ENCODE measurements at places on chromosomes 7 and 10.
A peak's percentile ranks its signal among the peaks of the same experiment; 100 is the strongest.

DNA sequence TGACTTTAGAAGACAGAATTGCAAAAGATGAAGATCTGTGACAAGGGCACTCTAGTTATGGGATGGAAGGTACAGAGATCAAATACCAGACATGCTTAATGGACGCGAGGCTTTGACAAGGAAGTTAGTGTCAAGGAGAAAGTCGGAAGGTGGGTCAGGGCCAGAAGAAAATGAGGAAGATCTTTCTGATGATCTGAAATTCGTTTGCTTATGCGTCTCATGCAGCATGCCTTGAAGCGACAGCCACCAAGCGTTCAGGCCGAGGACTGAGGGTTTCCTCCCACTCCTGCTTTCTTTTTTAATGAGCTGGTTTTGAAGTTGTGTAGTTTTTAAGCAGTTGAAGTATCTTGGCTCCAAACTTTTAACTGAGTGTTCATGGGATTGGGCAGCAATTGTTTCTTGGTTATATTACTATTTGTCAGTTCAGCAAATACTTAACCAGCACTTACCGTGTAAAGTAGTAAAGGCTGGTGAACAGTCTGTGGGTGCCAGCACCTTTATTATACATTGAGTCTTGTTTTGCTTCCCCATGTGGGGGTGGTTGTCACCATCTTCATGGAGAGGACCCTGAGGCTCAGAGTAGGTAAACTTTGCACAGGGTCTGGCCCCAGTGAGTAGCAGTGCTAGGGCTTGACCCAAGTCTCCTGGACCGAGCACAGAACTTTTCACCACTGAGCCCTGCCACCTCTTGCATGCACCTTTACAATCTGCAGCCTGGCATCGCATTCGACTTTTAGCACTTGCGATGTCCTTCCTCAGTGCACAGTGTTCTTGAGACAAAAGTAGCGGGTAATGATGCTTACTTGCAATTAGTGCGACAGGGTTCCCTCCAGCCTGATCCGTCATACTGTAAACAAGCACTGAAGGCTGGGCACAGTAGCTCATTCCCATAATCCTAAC lies 14.3 kb upstream of the BHLHA15 start:
- no peak for DNase-seq

- no peak for DNase-seq
Measured at GRCh38 chr7:8436965-8437364, 3.6 kb downstream of the NXPH1 start.

GRCh38 chr7:34190299-34190698 lies 285.0 kb downstream of the BMPER start:
- no peak for DNase-seq

DNA sequence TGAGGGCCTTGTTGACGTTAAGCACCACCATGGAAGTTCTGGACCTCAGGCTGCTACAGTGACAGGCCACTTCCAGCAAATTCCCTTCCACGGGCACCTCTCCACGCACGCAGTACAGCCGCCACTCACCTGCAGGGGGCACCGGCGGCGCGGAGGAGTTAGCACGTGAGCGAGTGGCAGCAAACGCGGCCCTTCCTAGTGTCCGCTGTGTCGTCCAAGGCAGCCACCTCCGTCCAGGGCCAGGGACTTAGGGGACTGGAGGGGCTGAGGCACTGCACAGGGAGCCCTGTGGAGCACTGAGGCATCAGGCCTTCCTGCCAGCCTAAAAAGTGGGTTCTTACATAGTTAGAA lies 164.4 kb downstream of the SVIL start:
- DNase-seq: no peak

DNA sequence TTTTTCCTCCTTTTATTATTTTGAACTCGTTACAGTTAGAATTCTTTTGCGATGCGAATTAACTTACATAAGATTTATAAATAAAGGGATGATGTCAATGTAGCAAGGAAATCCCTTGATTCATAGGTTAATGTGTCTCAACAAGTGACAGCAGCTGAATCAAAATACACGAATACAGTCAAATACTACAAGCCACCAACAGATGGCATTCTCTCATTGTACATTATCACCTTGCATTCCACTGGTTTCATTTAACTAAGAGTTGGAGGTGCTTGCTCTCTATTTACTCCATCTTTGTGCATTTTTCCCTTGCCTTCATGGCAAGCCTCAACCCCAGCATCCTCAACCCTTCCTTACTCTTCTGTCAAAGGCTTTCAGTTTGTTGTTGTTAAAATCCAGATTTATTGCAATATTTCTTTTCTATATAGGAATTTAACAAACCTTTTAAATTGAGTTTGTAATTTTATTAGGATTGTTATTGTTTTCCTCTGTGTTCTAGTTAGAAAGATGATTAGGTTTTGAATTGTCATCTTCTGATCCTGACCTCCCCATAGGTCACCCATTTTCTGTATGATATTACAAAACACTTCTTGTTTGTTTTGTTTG lies 78.3 kb downstream of the SLC25A40 start:
- peak; percentile 59 for DNase-seq

GRCh38 chr7:28686418-28686800 lies 271.7 kb downstream of the TRIL start:
- no peak for DNase-seq

GRCh38 chr10:43861966-43862751 lies 213.5 kb upstream of the ZNF32 start:
- no peak for DNase-seq

DNA sequence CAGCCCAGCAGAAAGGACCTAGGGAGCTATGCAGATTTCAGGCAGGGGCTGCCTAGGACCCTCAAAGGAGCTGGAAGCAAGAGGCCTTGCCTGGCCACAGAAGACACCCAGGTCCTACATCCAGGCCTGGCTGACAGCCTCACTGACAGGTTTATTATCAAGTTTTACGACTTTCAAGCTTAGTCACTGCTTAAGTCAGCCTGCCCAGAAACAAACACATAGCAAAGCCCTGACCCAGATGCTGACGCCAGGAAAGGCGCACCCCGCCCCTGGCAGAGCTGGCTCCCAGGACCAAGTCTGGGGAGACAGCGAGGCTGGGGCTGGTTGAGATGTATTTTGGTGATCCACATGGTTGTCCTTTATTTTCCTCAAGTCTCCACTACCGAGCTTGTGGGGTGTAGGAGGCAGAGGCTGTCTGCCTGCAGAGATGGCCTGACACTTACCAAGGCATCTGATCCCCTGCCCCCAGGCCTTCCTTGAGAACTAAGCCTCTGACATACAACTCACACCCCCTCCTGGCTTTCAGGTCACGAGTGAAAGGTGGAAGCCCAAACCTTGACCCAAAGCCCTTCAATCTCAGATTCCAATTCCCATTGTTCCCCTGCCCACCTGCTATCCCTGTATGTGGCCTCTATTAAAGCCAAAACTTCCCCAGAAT lies 80.7 kb upstream of the EMX2 start:
- DNase-seq: no peak

- DNase-seq: no peak
Measured at GRCh38 chr10:123569436-123570035, 96.6 kb upstream of the GPR26 start.

GRCh38 chr7:64878684-64879083 lies 24.4 kb upstream of the ZNF273 start:
- no peak for DNase-seq

DNA sequence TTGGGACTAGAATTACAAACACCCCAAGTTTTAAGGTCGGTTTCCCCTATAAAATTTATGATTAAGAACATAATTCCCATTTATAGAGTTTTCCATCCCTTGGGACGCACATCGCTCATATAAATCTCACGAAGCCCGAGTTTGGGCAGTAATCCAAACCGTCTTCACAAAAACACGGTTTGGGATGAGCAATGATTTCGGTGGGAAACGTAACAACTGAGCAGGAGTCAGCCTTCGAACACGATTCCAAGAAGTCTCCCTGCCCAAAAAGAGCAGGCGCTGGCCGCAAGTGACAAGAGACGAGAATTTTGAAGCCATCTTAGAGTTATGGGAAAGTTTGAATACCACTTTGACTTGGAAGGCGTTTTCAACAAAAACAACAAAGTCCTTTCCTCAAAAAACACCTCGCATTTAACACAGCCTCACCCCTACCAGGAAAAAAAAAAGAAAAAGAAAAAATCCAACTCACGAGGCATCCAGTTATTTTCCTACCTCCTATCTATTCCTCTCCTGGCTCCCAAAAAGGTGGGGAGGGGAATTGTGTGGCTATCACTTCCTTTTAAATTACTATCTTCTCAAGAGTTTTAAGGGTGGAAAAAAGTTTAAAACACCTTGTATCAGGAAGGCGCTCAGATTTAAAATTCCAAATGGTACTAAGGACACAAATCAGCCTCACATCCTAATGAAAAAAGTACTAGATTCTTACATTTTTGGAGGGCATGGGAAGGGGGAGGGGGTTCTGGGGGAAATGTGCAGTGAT lies 1.6 kb downstream of the SEPHS1 start:
- no peak for DNase-seq

- DNase-seq: no peak
Measured at GRCh38 chr7:7703427-7703826, 15.0 kb downstream of the RPA3 start.

DNA sequence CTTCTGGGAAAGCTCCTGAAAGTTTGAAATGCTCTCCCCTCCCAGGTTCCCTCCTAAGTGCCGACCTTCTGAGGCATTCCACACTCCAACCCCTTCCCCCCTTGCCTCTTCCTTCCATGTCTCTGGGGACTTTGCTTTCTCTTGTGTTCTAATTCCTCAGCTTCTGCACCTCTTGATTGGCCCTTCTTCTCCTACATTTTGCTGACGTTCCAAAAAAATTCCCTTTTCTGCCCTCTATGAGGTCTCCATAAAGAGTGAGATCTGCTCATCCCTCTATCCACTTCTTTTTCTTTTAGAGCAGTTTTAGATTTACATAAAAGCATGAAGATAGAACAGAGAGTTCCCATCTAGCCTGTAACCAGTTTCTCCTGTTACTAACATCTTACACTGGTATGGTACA lies 22.3 kb downstream of the FOXI2 start:
- no peak for DNase-seq

DNA sequence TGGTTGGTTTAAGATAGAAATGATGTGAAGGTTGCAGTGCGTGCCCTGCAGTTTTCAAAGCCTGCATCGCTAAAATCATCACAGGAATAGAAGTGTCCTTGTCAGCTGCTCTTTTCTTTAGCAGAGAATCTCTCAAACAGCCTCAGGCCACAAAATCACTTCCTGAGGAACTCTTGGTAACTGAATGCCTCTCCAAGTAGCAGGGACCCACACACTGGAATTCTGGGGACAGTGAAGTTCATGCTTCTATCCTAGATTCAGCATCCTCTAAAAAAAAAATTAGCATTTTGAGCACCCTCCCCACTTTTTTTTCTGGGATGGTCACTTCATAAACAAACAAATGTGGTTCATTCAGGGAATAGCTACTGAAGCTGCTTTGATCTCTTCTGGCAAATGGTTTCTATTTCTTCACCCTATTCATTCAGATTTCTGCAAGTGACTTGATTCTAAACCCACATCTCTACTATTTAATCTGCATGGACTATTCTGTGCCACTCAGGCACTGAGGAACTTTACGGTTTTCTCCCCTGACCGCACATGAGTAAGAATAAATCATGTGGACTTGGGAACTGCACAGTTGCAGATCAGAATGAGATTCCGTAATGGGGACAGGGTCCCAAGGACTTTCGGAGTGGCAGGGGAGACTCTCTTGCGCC lies 306.9 kb downstream of the FRMD4A start:
- DNase-seq: no peak

DNA sequence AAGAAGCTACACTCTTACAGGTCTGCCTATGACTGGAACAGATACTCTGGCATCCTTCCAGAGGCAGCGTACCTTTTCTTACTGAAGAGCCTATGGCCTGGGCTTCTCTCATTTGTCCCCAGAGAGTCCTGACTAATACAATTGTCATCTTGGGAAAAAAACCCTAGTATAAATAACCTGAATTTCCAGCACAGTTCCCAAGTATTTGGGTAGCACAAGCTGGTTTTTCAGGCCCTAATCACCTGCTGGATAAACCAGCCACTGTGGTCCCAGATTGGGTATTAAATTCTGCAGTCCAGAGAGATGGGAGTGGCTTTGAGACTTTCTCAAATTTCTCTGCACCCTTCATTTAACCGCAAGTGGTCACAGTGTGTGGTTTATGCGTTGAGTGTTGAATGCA lies 186.8 kb upstream of the NEBL start:
- no peak for DNase-seq

DNA sequence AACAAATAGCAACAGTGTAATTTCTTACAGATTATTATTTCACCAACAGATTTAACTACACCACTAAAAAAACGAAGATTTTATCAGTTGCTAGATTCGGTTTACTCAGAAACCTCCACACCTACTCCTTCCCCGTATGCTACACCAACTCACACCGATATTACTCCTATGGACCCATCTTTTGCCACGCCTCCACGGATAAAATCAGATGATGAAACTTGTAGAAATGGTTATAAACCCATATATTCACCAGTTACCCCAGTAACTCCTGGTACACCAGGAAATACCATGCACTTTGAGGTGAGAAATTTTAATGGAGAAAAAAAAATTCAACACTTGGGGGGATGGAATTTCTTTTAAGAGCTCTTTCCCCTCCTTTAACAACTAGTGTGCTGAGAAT lies 92.5 kb downstream of the KMT2E start:
- no peak for DNase-seq

- no peak for DNase-seq
Measured at GRCh38 chr7:126026421-126027088, 1096.9 kb upstream of the POT1 start.

DNA sequence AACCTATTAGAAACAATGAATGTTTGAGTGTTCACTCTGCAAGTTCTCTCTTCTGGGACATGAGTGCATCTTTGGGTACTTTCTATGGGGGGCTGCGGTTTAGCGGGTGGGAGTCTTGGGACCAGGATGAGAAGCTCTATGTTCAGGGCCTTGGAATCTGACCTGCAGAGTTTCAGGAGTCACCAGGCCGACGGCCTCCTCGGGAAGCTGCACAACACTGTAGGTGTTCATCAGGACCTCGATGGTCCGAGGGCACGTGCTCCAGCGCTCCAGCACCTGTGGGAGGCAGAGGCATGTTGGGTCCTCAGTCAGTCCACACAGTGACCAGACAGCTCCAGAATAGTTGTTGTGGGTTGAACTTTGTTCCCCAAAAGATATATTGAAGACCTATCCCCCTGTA lies 8.9 kb upstream of the GBX1 start:
- no peak for DNase-seq

GRCh38 chr10:4639960-4640359 lies 186.0 kb upstream of the AKR1E2 start:
- no peak for DNase-seq

- no peak for DNase-seq
Measured at GRCh38 chr10:104835422-104835821, 194.3 kb downstream of the SORCS3 start.

- peak; percentile 49 for DNase-seq
Measured at GRCh38 chr10:7561216-7561893, 105.4 kb downstream of the ITIH5 start.

DNA sequence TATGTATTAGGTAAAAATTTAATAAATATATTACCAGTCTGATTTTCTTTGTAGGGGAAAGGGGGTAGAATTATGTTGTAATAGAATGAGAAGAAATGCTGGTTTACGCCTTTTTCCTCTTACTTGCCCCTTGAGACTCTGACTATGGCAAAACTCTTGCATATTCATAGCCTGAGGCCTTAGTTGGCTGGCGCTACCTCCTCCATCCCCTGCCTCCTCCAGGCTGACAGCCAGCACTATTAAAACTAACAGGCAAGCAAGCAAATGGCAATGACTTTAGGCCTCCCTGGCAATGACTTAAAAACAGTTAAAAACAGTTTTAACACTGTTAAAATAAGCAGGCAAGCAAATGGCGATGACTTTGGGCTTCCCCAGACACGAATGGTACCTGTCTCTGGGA lies 14.4 kb downstream of the PKD2L1 start:
- DNase-seq: no peak

- no peak for DNase-seq
Measured at GRCh38 chr7:76016191-76016947, 22.0 kb upstream of the TMEM120A start.

Data from NCI-H2081 treated with DMSO at 0.1 percent for 48 hours (cell line).